Effector memory CD4-positive, alpha-beta T cell (primary cell): ENCODE measurements at places on chromosomes 12 and 14.

GRCh38 chr12:20482491-20483054 is 114.2 kb downstream of the PDE3A start:
- H3K27me3 ChIP-seq: no peaks in the 10 kb centered on the region
- no peak overlapping the region for H3K4me3 ChIP-seq
- H3K36me3 ChIP-seq: no peaks in the 10 kb centered on the region
- H3K27ac ChIP-seq: no peak overlapping the region
- no peaks in the 10 kb centered on the region for H3K4me1 ChIP-seq

- H3K4me1 ChIP-seq: peaks cover 17% of the 10 kb centered on the region
- H3K36me3 ChIP-seq: no peaks in the 10 kb centered on the region
- no peak overlapping the region for H3K4me3 ChIP-seq
- H3K27ac ChIP-seq: no peak overlapping the region
- H3K27me3 ChIP-seq: no peaks in the 10 kb centered on the region
Observed at GRCh38 chr12:132475304-132476037, 14.5 kb upstream of the FBRSL1 start.

DNA sequence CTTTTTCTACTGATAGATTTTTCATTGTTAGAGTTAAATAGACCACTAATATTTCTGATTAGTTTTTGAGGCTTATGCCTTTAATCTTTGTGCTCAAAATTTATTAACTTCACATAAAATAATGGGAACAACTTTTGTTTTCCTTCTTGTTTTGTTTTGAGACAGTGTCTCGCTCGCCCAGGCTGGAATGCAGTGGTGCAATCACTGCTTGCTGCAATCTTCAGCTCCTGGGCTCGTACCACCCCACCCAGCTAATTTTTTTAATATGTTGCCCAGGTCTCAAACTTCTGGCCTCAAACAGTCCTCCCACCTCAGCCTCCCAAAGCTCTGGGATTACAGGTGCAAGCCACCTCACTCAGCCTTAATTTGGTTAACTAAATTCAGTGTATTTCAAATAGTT is 16.8 kb downstream of the SCFD1 start:
- peaks cover 23% of the 10 kb centered on the region for H3K36me3 ChIP-seq
- no peak overlapping the region for H3K4me3 ChIP-seq
- no peaks in the 10 kb centered on the region for H3K4me1 ChIP-seq

DNA sequence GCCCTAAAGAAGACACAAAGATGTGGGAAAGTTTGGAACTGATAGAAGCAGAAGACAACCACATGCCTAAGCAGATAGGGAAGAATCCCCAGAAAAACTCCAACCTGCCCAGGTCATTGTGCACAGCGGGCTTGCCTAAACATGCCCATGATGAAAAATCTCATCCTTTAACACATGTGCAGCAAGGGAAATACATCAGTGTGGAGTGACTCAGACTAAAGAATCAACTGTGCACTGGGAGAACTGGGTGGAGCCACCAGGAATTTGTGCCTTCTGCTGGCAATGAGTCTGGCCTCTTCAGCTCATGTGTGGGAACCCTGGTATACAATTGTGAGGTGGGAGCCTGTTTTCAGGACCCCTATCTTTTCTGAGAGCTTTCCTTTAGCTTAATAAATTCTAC is 398.5 kb downstream of the FSCB start:
- no peak overlapping the region for H3K27ac ChIP-seq
- H3K4me1 ChIP-seq: no peaks in the 10 kb centered on the region
- DNase-seq: no peak

DNA sequence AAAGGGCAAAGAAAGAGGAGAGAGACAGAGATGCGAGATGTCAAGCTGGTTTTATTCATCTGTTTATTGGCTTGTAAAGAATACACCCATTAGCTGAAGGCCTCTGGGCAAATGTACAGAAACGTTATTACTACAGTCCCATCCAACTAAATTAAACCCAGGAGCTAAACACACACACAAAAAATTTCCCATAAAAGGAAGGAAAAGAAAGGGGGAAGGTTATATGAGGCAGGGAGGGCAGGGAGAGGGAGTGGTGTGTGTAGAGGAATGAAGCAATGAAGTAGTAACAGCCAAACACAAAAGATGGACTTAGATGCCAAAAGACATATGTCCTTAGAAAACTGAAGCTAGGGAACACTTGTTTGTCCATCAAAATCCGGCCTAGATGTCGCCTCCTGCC is 3.1 kb upstream of the MFAP5 start:
- no peak for DNase-seq
- no peaks in the 10 kb centered on the region for H3K4me1 ChIP-seq
- H3K27me3 ChIP-seq: no peaks in the 10 kb centered on the region
- no peaks in the 10 kb centered on the region for H3K36me3 ChIP-seq

DNA sequence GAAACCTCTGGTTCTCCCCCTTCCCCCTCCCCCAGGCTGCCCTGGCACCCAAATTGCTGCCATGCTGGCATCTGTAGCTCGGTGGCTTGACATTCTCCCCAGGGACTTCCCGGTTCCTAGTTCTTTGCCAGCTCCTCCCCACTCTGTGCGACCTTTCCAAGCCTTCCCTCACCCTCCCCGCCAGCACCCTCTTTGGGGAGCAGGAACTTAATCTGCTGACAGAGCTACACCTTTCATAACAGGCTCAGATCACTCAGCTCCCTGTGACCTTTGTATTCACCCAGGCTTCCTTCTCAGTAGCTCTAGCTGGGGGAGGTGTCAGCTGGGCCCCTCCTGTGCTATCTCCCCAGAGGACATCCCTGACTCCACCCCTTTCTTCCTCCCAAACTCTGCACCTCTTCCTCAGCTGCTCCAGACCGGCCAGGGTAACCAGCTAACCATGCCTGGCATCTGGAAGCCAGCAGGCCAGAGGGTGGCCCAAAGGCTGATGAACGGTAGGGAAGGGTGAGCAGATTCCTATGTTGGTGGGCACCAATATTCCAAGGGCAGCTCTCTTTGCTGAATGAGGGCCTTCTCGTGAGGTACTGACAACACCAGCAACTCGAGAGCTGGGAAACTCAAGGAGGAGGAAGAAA is 1.8 kb upstream of the COX14 start:
- no peak overlapping the region for H3K27ac ChIP-seq
- H3K4me3 ChIP-seq: no peak overlapping the region
- DNase-seq: no peak
- peaks cover 10% of the 10 kb centered on the region for H3K4me1 ChIP-seq
- H3K36me3 ChIP-seq: no peaks in the 10 kb centered on the region
